ENCODE measurements at places on chromosomes 4 and X.

- no peak for DNase-seq
Measured at GRCh38 chrX:54509400-54509799, 13.4 kb upstream of the FGD1 start.

DNA sequence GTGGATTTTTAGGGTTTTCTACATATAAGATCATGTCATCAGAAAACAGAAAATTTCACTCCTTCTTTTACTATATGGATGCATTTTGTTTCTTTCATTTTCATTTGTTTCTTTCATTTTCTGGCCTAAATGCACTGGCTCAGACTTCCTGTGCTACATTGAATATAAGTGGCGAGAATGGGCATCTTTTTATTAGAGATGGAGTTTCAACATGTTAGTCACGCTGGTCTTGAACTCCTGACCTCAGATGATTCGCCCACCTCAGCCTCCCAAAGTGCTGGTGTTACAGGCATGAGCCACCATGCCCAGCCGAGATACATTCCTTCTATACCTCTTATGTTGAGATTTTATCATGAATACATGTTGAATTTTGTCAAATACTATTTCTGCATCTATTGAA, 61.8 kb downstream of the BRWD3 start:
- no peak for DNase-seq

DNA sequence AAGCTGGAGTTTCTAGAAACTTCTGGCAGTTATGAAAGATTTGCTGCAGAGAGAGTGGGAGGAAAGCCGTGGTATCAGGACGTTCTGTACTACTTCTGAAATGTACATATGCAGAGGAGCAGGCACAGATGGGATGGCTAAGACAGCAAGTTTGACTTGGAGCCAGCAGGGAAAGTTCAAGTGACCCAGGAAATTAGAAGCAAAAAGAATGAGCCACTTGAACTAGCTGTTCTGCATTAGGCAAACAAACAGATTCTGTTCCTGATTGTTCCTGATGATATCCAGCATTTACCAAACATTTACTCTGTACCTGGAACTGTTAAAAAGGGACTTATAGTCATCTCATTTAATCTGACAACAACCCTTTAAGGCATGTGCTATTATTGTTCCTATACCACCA, 41.4 kb upstream of the CXCL13 start:
- no peak for DNase-seq

DNA sequence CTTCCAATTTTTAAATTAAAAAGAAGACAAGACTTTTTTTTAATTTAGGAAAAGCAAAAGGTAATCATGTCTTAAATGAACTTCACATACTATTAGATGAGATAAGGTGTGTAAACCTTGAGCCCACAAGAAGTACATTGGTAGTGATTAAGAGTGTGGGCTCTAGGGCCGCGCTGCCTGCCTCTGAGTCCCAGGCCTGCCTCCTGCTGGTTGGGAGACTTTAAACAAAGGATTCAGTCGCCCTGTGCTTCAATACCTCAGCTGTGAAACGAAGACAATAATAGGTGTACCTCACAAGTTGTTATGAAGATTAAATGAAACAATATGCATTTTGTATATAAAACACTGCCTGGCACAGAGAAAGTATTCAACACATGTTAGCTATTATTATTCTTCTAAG, 95.9 kb upstream of the MYOZ2 start:
- no peak for DNase-seq

DNA sequence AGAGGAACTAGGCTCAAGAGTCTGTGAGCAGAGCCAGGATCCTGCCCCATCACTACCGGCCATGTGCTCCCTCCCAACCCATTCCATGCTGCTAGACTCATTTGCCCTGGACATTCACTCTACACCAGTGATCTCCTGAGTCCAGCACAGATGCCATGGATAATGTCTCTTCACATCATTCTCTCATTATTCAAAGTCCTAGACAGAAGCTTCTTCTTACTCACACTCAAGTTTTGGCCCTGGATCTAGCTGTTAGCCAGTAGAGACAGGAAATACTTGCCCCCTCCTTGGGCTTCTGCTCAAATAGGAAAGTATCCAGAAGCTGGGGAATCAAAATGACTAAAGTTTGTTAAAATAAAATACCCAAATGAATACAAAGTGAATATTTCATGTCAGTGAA, 266.8 kb upstream of the LDB2 start:
- no peak for DNase-seq

GRCh38 chr4:156291317-156291716, 337.7 kb upstream of the CTSO start:
- DNase-seq, result no peak

GRCh38 chr4:59869559-59869958, 1330.6 kb upstream of the ADGRL3 start:
- DNase-seq, result no peak

- DNase-seq, result no peak
Measured at GRCh38 chr4:87015416-87015815, 80.6 kb downstream of the AFF1 start.

GRCh38 chr4:948936-949300, 16.7 kb downstream of the TMEM175 start:
- DNase-seq, result no peak

DNA sequence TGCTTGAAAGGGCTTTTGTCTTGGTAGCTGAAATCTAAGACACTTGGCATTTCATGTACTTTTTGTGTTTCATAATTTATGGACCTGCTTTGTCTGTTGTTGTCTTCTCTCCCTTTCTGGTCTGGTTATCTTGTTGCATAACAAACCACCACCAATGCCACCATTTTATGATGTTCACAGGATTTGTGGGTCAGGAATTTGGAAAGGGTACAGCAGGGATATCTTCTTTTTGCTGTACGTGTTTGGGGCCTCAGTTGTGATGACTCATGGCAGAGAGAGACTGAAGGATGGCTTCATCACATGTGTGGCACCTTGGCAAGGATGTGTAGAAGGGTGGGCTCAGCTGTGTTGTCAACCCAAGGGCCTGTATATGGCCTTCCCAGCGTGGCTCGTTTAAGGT, 35.2 kb downstream of the KDM6A start:
- DNase-seq, result no peak

GRCh38 chr4:187075514-187075913, 351.9 kb upstream of the FAT1 start:
- DNase-seq, result no peak

GRCh38 chr4:60809486-60809800, 390.7 kb upstream of the ADGRL3 start:
- DNase-seq, result no peak

- no peak for DNase-seq
Measured at GRCh38 chr4:47624031-47624441, 139.0 kb downstream of the ATP10D start.

DNA sequence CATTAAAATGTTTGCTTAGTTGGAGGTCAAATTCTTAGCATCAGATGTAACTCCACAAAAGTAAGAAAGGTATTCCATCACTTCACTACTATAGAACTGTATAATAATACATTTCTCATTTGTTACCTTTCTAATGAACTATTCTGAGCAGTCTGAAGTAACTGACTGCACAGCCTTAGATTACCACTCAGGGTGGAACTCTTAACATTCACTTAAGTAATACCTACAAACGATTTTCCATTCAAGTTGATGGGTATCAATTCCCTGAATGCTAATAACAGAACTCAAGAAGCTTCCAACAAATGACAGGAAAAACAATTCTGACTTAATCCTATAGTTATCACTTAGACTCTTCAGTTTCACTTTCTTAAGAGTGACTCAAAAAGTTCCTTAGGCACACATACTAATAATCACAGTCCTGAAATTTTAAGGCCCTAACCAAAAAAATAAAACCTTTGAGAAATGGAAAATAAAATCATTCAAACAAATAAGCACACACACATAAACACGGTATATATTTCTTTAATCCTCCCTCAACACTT, 20.9 kb downstream of the HNRNPD start:
- no peak for DNase-seq

- DNase-seq, result no peak
Measured at GRCh38 chr4:168569066-168569930, 72.4 kb downstream of the PALLD start.

- DNase-seq, result no peak
Measured at GRCh38 chr4:48785302-48785701, 5.2 kb upstream of the FRYL start.

DNA sequence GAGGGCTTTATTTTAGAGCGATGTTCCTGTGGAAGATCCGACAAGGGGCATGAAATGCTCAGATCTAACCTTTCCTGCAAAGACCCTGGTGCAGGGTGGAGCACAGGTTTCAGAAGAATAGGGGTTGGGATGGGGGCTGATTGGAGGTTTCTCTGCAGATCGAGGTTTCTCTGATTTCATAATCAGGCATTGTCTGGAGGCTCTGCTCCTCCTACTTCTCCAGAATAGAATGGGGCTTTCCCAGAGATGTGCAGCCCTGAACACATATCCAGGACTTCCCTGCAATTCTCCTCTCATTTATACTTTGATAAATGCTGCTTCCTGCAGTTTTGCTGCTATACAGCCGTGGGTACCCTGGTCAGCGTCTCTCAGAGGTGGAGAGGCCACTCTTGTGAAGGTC, 397.6 kb upstream of the BOD1L1 start:
- no peak for DNase-seq

GRCh38 chrX:16883487-16883804, 13.3 kb upstream of the RBBP7 start:
- no peak for DNase-seq

- DNase-seq, result no peak
Measured at GRCh38 chr4:82499738-82500434, 61.9 kb downstream of the TMEM150C start.

- no peak for DNase-seq
Measured at GRCh38 chr4:128359422-128359821, 71.8 kb upstream of the PGRMC2 start.

- no peak for DNase-seq
Measured at GRCh38 chr4:140153419-140153717, 616 bp downstream of the MAML3 start.

- DNase-seq, result no peak
Measured at GRCh38 chrX:52576946-52577345, 60.1 kb upstream of the XAGE1B start.

DNA sequence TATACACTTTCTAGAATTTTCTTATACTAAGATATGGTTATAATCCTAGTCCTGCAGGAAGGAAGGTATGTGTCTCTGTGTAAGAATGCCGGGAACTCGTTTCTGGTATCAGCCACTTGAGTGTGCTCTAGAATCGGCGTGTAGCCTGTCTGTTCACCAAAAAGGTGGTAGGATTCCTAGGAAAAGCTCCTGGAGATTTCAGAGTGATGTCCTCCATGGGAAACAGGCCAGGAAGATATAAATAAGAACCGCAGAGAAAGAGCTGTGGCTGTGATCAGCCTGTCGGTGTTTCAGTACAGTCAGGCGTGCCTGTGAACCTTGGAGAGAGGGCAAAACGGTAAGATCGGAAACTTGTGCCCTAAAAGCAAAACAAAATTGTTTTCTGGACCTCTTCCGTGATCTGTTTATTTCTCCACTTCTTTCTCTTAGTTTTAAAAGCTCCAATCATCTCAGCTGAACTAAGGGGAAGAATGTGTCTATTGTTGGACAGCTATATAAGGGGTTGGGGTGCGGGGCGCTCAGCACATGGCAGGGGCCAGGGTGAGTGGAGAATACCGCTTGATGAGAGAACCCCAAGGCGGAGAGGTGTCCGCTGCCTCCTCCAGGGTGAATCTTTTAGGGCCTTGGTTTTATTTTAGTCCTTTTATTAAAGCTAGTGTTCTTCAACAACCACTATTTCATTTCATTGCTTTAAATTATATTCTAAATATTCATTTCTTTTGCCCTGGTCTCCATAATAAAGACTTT, 303.8 kb upstream of the TENM3 start:
- no peak for DNase-seq
